ENCODE measurements at places on chromosomes 6 and 20.

- peak; percentile 34 for DNase-seq
These were observed 1.0 kb downstream of the PCIF1 start for GRCh38 chr20:45935416-45936046.

DNA sequence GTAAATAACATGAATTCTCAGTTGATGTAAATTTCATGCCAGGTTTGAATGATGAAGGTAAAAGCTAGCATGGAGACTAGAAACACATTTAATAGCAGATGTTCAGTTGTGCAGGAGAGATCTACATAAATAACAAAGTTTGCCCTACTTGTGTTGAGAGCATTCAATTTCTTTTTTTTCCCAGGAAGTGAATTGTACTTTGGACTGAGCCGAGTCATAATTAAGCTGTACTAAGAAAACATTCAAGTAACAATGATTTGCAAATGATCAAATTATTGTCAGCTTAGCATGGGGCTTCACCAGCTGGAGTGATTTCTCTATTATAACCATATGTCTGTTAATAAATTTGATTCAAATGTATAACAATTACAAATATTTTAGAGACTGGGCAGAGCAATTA is 893.5 kb upstream of the MAP3K7 start:
- no peak for DNase-seq

DNA sequence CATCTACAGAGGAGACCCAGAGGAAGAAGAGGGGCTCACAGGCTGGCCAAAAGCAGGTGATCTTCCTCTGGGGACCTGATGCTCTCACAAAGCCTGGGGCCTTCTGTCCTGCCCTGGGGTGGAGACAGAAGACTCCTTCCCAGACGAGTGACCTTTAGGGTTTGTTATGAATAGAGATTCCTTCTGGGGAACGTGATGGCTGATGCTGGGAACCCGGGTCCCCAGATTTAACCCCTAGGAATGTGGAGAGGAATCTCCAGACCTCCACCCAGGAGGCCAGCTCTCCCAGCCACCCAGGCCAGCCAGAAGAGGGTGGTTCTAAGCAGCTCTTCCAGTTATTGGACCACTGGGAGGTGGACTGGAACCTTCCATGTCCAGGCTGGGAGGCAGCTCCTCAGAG is 16.8 kb upstream of the CCN5 start:
- no peak for DNase-seq

GRCh38 chr6:31336896-31337496 is 20.0 kb downstream of the HLA-B start:
- no peak for DNase-seq

DNA sequence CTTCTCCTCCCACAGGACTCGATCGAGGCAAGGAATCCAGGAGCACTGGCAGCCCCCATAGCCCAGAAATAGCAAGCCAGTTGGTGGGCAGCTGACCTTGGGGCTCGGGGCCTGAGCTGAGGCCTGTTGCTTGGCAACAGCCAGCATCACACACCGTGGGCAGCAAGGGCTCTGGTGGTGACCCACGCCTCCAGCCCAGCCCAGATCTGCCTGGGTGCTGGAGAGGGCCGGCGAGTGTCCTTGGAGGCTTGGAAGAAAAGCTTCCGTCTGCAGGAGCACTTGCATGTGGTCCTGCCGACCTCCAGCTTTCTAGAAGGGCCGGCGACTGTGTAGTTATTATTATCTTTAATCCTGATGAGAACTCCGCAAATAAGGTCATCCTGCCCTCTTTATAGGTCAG is 67.3 kb downstream of the STK35 start:
- no peak for DNase-seq

GRCh38 chr6:54813892-54814291 is 32.7 kb upstream of the FAM83B start:
- no peak for DNase-seq

DNA sequence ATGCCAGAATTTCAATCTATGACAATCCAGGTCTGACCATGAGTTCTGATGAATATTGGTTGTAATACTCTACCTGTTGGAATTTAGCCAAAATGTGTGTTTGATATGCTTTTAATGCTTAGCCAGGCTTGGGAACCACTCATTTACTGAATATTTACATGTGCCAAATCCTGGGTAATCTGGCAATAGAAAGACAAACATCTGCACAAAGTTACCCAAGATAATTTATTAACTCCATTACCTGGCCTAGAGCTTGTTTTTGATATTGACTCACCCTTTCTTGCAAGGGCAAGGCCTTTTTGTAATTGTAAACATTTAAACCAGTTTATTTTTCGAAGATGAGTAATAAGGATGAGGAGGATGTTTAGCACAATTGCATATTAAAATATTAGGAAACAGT is 13.5 kb upstream of the CD2AP start:
- DNase-seq = no peak

- DNase-seq = no peak
These were observed 153.6 kb downstream of the ZFAND3 start for GRCh38 chr6:37972994-37973757.
